HL-60 (cell line): ENCODE measurements at places on chromosomes 3 and 15.

- no peak for DNase-seq
These were observed 111.2 kb upstream of the SAMMSON start for GRCh38 chr3:69888040-69888942.

DNA sequence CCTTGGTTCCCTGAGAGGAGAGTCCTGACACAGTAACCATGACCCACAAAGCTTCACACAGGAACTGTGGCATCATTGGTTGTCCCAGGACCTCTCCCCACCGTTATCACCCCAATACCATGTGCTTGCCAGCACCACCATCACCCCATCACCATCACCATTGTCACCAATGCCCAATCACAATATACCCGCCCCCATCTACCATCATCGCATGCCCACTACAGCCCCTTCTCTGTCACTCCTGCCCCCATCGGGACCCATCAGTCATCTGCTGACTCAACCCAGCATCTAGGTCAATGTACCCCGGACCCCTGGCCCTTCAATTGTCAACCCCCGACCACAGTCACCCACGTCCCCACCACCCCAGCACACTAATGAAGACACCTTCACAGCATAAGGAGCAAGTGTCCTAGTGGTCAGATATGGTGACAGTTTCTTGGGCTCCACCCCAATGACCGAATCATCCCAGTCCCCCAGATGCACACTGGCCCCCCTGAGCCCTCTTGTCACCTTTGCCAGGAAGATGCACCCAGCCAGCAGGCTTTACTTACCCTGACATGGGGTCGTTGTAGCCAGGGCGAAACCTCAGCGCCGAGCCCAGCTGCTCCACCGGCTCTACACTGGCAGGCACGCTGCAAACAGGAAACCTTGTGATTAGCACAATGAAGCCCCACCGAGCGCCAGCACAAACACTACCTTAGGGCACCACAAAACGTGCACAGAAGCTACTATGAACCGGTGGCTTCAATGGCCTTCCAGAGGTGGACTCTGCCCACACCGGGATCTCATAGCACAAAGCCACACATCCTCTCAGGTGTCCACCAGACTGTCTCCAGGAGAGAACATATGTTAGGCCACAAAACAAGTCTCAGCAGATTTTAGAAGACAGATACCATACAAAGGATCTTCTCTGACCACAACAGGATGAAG is 25.1 kb downstream of the SHISA5 start:
- peak; percentile 43 for DNase-seq

- DNase-seq, result no peak
These were observed 647.6 kb upstream of the DPPA4 start for GRCh38 chr3:109984976-109985375.

DNA sequence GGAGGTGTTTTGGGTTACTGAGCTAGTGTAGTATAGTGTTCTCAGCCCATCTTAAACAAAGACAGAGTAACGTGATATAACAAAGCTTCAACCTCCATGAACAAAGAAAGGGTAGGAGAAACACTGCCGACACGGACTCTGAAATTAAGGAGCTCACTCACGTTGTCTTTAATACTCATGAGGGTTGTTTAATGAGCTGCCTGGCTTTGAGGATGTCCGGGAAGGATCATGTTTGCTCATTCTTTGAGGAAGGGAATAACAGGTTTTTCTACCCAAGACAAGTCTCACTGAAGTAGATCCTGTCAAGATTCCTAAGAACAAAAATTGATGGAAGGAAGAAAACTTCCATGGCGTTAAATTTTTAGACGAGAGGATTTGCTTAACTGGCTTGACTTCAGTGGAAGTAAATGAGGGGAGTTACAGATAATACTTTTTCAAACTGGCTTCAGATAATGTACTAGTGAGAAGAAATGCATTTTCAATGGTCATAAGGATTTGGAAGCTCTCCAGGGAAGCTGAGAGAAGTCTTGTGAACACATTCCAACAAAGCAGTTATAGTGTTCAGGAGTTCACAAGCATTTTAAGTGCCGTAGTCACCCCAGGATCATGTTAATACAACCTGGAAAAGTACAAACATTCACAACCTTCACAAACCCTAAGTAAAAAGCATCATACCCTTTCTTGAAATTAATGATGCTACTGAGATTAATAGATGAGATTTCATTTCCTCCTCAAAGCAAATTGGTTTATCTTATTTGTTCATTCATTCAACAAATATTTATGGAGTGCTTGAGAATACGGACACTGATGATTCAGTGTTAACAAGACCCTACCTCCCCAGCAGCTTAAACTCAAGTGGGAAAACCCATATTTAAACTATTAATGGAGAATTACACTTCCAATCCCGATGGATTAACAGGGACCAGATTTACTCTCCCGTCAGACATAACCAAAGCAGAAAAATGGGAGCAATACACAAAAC is 101.5 kb downstream of the SHQ1 start:
- no peak for DNase-seq
